ENCODE measurements at places on chromosomes 11 and 22.

DNA sequence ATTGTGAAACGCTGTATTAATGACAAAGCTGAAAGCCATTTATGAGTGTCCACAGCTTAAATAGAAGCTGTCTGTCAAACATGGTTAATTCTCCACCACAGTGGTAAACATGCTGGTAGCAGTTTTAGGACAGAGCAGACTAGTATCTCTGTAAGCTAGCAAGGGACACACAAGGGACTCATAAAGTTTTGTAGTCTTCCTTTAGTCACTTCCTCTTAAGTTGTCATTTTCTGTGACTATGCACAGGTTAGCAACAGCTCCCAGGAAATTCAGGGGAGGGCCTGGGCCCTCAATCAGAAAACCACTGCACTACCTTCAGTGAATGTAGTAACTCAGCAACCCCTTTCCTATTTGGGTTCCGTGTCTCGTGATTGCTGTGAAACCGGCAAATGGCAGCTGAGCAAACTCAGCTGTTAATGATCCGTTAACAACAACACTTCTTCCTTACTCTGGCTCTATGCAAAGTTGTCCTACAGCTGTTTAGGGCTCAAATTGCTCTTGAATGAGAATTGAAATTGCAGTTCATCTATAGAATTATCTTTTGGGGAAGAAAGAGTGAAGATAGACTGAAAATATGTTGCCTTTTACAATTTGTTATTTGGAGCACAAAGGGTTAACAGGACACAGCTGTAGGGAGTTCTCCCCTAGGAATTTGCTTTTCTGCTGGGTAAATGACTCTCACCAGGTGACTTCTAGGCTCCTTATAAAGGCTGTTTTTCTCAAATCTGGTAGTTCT lies at the start of gene MMP26:
TSS of gene MMP26 (plus strand) at position 731 of the 736 bp plus-strand sequence.
- DNase-seq: no peak

- DNase-seq: no peak
These were observed 71.3 kb upstream of the TCF20 start for GRCh38 chr22:42341779-42342178.

DNA sequence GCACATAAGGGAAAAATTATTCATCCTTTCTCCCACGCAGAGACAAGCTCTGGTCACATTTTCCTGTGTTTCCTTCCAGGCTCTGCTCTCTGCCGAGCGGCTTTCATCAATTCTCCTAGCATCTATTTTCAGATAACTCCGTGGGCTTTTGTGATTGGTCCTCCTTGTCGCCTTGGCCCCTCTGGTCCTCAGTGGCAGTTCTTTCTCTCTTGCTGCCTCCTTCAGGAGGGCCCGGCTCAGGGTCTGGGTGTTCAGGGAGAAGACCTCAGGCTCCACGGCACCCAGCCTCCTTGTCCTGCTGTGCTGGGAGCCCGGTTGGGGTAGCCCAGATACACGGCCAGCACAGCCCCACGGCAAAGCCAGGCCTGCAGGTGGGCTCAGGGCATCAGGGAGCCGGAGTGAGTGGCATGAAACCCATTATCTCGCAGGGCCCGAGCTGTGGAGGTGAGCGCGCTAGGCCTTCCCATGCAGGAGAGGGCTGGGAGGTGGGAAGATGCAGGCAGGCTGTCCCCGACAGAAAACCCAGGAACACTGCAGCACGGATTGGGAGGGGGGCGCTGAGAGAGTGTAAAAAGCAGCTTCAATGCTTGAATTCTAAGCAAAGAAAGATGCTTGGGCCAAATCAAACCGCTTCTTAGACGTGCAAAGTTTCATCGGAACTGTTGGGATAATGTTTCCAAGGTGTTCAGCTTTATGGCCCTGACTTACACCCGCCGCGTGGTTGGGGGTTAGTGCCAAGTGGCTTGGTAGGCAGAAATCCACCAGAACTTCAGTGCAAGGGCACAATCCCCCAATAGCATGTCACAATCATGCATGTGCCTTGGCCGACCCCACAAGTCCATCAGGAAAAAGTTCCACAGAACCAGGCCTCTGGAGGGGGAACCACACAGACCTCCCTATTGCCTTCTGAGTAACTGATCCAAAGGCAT lies 81.9 kb upstream of the WNT7B start:
- no peak for DNase-seq

DNA sequence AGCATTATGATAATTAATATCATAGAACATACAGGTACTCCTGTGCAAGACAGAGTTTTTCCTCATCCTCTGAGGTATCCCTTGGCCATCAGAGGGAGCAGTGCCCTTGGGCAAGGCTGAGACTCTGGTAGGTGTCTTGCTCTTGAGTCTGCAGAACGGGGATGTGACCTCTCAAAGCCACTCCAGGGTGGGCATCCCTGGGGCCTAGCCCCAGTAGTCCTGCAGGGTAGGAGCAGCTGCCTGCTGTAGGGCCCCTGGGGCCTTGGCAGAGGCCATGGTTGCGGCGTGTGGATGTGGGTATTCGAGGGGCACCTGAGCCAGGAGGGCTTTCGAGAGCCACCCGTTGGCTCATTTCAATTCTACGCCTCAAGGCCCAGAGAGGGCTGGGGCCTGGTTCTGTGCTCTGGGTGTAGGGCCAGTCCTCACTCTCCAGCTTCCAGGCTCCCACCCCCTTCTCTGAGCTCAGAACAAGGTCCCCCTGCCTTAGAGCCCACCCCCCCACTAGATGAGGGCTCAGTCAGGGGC lies 7.7 kb upstream of the OMP start:
- DNase-seq: no peak

GRCh38 chr22:24601217-24602104 lies 1.5 kb upstream of the GGT1 start:
- peak; percentile 76 for DNase-seq

GRCh38 chr11:110338684-110339083 lies 42.3 kb upstream of the RDX start:
- no peak for DNase-seq

DNA sequence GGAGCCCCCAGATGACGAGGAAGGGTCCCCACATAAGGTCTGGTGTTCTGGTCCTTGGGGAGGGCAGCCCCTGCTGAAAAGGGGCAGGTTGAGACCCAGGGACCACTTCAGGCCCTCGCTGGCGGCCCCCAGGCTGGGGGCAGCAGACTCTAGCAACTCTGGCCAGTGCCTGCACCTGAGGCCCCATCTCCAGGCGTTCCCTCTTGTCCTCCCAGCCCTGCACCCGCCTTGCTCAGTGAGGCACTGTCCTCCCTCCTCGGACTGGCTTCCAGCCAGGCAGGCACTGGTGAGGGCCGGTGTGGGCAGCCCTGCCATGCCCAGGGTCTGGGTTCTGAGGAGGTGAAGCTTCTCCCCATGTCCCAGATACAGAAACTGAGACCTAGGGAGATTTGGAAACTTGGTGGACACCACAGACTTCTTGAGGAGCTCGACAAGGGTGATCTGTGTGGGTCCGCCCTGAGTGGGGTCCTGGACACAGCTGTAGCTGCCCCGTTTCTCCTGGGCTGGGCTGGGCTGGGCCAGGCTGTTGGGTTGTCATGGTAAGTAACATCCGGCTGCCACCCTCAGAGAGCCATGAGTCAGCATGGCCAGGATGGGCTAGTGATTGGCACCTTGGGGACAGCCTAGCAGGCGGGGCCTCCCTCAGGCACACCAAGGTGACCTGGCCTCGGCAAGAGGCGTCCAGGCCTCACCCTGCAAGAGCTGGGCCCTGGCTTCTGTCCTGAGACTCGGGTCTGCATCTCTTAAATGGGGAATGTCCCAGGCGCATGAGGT lies 11.1 kb upstream of the PHLDA2 start:
- DNase-seq: no peak

DNA sequence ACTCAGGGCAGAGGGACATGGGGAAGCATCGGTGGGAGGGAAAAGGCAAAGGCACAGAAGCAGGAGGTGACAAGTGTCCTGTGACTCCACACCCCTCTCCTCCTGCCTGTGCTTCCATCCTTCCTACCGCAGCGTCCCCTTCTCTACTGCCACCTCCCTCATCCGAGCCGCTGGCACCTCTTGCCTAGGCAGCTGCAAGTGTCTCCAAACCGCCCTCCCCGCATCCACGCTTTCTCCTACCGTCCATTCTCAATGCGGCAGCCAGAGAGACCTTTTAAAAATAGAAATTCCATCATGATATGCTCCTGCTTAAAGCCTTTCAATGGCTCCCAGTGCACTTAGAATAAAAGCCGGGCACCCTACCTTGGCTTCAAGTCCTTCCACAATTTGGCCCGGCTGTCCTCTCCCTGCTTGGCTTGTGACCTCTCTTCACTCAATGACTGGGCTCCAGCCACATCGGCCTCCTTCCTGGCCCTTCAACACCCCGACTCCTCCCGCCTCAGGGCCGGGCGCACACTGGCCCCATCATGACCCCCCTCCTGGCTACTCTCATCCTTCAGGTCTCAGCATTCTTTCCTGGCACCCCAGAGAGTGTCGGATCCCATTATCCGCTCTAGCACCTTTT lies 16.5 kb downstream of the LRRC10B start:
- no peak for DNase-seq

DNA sequence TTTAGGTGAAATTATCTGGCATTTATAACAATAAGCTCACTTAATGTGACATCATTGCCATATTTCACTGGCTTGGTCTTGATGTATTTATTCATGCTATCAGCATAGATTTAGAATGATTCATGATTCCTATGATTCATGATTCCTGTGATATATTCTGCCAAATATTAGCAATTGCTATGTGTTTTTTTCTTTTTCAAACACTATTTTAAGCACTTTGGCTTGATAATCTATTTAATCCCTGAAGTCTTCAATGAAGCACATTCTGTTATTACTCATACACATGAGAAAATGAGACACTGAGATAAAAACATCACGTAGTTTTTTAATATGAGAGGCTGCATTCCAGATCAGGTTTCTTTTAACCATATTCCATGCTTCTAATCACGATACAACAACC lies 78.5 kb downstream of the LUZP2 start:
- DNase-seq: no peak

DNA sequence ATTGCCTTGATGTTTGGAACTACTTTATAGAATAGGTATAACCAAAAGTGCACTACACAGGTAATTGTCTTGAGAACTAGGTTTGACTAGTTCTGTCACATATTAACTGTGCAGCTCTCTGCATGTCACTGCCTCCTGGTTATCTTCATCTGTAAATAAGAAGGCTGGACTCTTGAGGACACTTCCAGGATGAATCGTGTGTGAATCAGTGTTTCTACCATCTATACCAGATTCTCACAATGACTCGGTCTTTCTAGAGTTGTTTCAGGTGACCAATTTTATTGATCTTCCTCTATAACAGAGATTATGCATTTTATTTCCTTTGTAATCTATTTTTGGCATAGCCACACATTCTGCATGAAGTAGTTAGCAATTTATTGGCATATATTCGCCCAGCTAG lies 1181.0 kb upstream of the TENM4 start:
- no peak for DNase-seq

All from T-helper 1 cell (primary cell).